Activated T-helper 9 cell treated with anti-CD3 and anti-CD28 coated beads, Interleukin-2, amount 50 U/mL, for 16 hours (primary cell): ENCODE measurements at places on chromosomes 16 and 17.

DNA sequence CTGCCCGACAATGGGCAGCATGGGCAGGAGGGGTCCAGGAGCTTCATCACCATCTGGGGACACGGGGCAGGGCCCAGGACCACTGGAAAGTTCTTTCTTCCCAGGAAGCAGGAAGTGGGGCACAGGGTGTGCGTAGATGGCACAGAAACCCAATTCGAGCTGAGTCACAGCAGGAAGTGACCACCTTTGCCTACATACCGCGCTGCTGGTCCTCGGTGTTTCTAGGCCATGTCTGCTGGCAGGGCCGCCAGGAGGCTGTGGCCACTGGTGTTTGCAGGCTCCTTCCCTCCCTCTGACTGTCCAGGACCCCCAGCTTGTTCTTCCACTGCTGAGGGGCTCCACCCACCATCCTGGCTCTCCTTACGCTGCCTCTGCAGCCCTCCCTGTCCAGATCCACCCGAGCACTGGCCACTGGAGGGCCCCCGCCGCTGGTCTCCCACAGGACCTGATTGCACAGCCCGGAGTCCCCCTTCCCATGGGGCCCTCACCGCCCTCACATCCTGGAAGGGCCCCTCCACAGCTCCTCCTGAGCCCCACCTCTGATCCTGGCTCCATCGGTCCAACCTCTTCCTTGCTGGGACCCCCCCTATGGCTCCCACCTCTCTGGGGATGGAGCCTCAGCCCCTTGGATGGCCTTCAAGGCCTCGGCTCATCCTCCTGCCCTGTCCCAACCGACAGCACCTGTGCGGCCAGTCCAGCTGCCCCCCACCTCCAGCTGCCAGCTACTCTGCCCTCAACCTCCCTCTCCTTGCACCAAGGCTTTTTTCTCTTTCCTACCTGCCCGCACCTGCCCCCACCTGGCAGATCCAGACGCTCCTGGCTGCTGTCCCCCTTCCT, 14.5 kb upstream of the RASD1 start:
- no peak for DNase-seq

GRCh38 chr17:49214676-49215360, 4.3 kb downstream of the ABI3 start:
- DNase-seq = no peak

GRCh38 chr16:78310990-78311561, 211.6 kb downstream of the WWOX start:
- no peak for DNase-seq

GRCh38 chr17:292531-293382, 59.9 kb downstream of the RPH3AL start:
- no peak for DNase-seq

GRCh38 chr17:1260086-1260769, 10.0 kb upstream of the BHLHA9 start:
- no peak for DNase-seq

DNA sequence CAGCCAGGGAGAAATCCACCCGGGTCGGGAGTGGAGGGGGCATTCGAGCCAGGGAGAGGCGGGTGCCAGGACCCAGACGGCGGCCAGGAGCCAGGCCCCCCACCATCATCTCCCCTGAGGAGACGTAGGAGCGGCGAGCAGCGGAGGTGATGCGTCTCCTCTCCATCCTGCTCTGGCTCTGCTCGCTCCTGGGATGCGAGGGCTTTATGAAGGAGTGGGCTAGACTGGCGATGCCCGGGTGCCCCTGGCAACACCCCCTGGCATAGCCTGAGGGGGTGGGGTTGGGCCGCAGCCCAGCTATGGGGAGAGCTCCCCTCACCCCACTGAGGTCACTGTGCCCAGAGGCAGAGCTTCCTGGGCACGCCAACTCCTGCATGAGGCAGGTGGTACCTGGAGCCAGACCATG, at the start of gene GFAP:
Gene GFAP, minus strand, starts transcription at position 180 of the 406 bp plus-strand sequence. Its CDS starts 14 bp downstream, at position 166.
- DNase-seq = no peak

- no peak for DNase-seq
These were observed 3.9 kb downstream of the IGFALS start for GRCh38 chr16:1789643-1790045.

- no peak for DNase-seq
These were observed 105.8 kb upstream of the METRNL start for GRCh38 chr17:82973456-82974135.

DNA sequence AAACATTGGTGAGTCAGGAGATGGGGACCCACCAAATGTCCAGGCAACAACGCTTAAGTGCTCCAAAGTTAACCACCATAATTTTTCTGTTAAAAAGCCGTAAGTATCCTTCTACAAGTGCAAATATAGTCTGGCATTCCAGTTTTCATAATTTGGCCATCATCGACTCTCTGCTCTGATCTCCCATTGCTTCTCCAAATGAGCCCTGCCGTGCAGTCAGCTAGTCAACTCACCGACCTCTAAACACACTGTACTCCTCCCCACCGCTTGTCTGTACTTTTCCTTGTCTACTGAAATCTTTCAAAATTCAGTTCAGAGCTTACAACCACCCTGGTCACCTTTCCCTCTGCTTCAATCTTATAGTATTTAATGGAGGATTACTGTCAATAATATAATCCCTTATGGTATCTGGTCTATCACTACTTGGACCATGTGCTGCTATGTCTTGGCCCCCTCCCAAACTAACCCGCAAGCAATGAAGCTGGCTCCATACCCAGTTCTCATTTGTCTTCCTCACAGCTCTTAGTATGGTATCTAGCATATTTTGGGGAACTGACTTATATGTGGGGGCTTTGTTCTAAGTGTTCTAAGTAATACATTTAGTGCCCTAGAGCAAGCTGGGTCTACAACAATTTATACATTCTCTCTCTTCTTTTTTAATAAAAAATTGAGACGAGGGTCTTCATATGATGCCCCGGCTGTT, 52.7 kb upstream of the SLC25A19 start:
- no peak for DNase-seq

DNA sequence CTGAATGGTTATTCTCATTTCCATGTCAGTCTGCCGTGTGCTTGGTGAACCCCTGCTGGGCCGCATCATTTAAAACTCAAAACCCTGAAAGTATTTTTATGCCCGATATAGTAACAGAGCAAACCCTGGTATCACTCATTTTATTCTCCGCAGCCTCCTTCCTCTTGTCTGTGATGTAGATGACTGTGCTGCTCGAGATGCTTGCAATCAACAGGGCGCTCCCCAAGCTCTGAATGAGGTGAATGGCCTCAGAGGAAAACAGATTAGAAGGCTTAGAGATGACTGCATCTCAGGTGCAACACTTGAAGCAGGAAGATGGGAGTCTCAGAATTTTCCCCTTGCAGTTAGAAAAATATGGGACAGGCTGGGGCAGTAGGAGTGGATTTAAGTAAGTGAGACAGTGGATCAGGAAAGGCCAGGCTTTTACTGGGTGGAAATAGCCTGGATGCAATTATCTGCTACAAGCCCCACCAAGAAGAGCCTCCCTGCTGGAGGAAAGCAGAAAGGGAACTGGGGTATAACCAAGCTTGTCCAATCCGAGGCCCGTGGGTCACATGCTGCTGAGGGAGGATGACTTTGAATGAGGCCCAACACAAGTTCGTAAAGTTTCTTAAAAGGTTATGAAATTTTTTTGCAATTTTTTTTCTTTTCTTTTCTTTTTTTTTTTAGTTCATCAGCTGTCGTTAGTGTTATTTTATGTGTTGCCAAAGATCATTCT, 166.9 kb downstream of the CDH13 start:
- no peak for DNase-seq

DNA sequence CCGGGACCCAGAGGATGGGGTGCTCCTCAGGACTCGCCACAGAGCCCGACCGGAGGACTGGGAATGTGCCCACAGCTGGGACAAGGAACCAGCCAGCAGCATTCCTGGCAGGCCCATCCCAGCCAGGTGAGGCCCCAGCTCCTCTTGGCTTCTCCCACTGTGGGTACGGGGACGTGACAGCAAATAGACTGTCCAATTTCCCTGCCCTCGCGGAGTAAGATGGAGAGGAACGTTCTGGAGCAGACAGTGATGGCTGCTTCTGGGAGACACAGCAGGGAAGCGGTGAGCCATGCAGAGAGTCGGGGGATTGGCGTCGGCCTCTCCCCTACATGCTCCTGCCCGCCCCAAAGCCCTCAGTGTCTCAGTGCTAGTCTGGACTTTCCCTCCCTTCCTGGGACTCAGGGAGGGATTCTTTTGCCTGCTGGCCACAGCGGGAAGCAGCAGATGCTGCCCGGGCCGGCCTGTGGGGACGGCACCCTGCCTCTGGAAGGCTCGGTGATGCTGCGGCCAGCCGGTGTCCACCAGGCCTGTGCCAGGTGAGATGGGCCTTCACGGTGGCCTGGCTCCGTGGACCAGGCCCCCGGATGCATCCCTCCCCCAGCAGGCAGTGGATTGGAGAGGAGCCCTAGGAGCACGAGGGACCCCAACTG, 89.1 kb downstream of the SEC14L1 start:
- no peak for DNase-seq

- no peak for DNase-seq
These were observed 6.4 kb downstream of the DPEP1 start for GRCh38 chr16:89619840-89620239.

- DNase-seq = no peak
These were observed 230.8 kb downstream of the TANC2 start for GRCh38 chr17:63196772-63197335.

DNA sequence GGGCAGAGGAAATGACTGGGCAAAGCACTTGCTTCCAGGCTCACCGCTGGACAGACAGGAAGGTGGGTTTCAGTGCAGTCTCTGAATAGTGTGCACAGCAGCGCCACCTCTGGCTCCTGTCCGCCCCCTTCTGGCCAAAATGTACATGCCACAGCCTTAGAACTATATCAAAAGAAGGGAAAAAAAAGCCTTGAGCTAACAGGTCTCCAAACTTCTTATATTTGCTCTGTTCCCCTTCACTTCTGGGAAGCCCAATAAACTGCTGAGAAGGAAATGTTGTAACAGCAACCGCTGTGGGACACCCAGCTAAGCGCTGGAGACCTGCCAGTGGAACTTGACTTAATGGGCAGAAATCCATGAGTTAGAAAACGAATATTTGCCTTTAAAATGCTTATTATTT, 17.5 kb downstream of the COG7 start:
- peak; percentile 36 for DNase-seq

DNA sequence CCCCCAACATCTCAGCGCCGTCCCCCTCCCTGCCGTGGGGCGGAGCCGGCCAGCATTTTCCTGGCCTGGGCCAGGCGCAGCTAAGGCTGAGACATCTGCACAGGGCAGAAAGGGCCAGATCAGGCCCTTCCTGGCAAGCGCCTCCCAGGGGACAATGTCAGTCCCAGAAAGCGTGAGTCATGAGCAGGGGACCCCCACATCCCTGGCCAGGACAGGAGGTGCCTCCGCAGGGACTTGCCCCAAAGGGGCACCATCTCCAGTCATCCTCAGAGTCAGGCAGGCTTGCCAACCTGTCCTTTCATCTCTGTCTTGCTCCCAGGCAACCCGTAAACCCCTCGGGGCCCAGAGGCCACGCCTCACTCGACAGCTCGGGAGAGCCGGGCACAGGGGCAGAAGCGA, 43.2 kb downstream of the SOCS1 start:
- DNase-seq = no peak

DNA sequence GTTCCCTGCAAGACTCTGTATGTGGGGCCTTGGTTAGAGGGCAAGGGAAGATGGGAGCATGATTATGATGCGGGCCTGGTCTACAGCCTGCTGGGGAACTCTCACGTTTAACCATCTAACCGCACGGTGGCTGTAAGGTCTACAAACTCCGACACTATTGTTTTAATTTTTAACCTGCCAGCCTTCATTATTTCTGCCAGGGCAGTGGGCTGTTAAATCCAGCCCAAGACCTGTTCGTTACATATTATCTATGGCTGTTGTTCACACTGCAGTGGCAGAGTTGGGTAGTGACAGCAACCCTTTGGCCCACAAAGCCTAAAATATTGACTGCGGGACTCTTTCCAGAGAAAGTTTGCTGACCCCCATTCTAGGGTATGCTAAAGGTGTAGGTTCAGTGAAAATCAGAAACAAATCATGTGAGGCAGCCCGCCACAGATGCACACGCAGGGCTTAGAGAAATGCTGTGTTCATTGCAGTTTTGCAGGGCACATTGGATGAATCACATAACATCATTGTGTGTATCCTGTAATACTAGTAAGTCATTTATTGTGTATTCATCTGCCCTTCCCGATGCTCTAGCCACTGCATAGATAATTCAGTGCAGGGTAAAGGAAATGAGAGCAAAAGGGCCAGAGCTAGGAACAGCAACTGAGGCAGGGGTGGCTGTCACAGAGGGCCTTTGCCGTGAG, 14.3 kb downstream of the SNX29 start:
- no peak for DNase-seq

DNA sequence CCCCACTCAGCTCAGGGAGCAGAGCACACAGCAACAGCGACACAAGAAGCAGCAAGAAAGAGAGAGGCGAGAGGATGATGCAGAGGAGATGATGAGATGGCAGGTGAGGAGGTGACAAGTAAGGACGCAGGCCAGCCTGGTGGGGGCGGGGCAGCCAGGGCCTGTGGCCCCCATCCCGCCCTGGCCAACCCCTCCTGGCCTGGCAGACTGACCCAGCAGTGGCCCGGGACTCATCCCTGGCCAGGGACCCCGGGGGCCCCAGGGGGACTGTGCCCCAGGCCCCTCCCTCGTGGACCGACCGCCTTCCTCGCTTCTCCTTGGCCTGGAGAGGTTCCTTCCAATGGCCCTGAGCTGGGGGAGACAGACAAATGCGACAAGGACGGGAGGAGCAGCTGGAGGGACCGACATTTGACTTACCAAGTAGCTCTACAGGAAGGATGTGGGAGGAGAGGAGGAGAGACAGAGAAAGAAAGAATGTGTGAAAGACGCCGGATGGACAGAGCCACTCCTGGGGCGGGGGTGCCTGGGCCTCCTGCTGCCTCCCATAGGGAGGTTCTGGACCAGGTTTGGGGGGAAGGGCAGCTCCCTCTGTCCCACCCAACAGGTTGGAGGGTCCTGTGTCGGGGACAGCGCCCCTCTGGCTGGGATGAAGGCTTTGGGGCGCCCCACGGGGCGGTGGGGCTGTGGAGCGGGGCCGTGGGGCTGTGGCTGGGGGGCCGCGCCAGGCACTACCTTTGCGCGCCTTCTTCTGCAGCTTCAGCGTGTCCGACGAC, 6.8 kb downstream of the MTSS2 start:
- DNase-seq = no peak

DNA sequence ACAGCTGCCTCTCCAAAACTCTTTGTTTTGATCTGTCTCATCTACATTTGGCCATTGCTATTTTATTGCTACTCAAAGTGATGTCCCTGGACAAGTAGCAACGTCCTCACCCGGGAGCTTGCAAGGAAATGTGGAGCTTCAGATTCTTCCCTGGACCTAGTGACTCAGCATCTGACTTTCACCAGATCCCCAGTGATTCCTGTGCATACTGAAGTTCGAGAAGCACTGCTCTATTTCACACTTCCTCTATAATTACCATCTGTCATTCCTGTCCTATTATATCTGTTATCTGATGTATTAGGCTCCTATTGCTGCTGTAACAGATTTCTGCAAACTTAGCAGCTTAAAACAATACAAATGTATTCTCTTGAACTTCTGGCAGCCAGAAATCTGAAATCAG, 28.5 kb upstream of the VAT1L start:
- DNase-seq = no peak

DNA sequence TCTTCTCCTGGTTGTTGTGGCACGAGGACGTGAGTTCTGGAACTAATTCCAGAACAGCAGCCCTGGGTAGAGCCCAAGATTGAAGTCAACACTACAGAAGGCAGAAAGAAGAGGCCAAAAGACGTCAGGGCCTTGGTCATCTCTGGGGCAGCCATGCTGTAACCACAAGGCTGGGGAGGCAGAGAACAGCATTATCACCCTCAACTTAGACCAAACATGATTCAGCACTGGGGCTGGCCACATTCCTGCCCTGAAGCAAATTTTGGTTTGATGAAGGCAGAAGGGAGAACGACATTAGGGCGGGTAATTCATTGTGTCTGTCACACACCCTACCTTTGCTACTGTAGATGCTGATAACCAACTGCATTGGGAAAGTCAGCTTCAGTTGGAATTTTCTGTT, 9.7 kb upstream of the ALOX15B start:
- DNase-seq = no peak

GRCh38 chr17:7240375-7240774, 1.1 kb upstream of the PHF23 start:
- DNase-seq = no peak
